ENCODE measurements at places on chromosomes 2 and 18. TPM values are rescaled to one million over a fixed set of nuclear protein-coding genes. Genes with fewer than 3 reads are reported as not detected.

DNA sequence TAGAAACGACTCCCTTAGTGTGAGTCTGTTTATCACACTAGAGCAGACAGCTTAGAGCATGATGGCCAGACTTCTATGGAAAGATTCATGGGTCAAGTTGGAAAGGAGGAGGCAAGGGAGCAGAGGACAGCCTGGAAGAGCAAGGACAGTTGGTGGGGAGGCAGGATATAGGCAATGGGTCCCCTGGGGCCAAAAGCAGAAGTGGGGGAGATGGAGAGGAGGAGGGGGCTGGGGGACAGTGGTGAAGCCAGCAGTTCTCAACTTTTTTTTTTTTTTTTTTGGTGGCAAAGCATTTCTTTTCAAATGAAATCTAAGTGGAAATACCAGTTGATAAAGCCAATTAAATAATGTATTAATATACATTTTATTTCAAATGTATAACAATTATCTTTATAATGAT lies 197.9 kb downstream of the HRH4 start:
- no peak for DNase-seq

GRCh38 chr2:186976329-186976728 lies 127.4 kb upstream of the ZSWIM2 start:
- DNase-seq, result no peak

DNA sequence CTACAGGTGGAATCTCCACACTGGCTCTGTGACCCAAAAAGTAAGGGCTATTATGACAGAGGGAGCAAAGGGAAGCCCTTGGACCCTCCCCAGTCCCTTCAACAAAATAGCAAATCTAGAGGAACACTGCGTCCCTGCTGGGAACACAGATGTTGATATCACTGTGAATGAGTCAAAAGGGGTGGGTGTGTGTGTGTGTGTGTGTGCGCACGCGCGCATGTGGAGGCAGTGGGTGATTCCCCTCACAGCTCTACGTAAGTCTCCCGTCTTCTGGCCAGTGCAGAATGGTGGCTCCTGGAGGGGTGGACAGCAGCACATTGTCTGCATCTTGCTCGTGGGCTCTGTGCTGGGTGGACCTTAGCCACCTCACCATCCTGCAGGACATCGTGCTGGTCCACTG lies 7.8 kb upstream of the C2orf72 start:
- DNase-seq, result no peak

DNA sequence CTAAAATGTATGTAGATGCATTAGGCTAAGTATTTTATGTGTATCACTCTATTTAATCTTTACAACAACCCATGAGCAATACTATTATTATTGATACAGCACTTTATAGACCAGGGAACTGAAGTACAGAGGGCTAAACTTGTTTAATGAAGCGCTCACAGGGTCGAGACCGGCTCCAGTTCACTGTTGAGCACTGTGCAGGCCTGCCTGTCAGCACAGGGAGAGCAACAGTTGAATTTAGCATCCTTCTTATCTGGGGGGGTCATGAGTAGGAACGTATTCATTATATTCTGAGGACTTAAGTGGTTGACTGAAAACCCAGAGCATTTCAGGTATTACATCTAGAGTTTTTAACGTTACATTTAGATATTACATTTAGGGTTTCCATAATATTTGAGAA lies 120.1 kb downstream of the PLCL1 start:
- DNase-seq, result no peak

- DNase-seq, result no peak
Observed at GRCh38 chr2:181376442-181376841, 80.7 kb upstream of the ITGA4 start.

GRCh38 chr2:109554758-109555157 lies 59.0 kb downstream of the SEPTIN10 start:
- DNase-seq, result no peak

DNA sequence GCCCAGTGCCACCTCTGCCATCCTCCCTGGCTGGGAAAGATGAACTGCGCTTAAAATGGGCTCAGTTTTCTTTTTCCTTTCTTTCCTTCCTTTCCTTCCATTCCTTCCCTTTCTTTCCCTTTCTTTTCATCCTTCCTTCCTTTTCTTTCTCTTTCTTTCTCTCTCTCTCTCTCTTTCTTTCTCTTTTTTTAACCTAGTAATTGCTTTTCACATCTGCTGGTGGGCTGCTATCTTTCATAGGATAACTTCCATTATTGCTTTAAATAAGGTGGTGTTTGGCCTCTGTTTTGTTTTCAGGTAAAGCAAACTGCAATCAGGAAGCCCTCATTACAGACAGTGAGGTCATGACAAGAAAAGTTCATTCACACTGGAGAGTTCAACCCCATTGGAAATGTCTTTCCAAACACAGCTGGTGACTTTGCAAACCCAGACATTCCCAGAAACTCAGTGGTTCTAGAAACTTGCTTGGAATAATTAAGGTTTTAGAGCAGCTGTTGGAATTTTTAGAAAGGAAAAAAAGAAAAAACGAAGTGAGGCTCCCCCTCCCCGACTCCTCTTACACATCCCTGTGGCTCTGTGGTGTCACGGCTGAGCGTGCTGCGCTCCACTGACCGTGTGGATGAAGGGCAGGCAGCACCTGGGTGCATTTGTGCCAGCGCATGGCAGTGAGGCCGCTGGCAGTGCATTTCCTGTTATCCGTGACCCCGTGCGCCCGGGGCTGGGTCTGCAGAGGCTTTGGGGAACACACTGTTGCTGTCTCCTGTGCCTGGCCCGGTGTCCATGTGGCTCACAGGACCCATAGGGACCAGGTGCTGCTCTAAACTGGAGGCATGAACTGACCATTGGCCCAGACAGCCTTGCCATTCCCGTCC lies 76.9 kb downstream of the MBP start:
- no peak for DNase-seq

- DNase-seq, result no peak
Observed at GRCh38 chr2:120958623-120959366, 223.1 kb downstream of the GLI2 start.

DNA sequence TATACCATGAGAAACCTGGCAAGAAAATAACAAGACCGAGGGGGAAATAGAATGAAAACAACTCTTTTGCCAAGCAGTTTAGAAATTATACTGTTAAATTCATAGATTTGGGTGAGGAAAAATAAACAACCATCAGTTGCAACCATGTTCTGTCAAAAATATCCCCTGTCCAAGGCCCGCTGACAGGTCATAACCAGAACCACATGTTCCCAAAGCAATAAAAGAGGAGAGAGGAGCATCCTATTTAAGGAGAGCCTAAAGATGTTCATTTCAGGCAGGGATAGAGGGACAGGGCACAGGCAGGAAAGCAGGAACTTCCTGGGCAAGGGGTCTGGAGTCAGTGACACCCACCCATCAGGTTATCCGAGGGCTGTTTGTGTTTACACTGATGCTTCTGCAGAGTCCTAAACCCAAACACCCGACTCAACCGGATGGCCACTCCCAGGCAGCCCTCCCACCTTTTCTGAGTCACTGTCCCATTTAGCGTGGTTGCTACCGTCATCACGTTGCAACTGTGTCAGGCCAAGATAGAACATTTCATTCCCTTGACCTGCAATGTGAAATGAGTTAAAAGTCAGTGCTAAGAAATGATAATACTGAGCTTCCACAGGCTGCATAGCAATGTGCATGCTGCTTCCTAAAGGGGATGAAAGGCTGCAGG lies 468.3 kb upstream of the RAB12 start:
- DNase-seq, result no peak

GRCh38 chr2:200794143-200794542 lies 17.6 kb upstream of the BZW1 start:
- DNase-seq, result no peak

DNA sequence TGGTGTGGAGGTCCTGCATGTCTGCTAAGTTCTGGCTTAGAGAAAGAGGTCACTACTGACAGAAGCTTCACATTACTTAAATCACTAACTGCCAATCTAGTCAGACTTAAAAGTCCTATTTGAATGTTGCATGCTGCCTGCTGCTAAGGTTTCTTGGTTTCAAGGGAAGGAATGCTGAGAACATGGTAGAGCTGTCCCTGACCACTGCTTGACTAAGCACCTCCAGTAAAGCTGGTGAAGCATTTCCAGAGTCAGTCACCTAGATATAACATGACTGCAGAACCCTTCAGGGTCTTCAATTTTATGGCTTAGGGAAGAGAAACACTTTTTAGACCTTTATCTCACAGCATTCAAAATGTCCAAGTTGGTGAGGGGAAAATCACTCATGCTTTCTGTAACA lies 2178.3 kb upstream of the PIK3C3 start:
- no peak for DNase-seq

- no peak for DNase-seq
Observed at GRCh38 chr2:103496850-103497249, 735.0 kb downstream of the TMEM182 start.

- no peak for DNase-seq
Observed at GRCh38 chr2:55590810-55591440, 26.5 kb downstream of the PPP4R3B start.

DNA sequence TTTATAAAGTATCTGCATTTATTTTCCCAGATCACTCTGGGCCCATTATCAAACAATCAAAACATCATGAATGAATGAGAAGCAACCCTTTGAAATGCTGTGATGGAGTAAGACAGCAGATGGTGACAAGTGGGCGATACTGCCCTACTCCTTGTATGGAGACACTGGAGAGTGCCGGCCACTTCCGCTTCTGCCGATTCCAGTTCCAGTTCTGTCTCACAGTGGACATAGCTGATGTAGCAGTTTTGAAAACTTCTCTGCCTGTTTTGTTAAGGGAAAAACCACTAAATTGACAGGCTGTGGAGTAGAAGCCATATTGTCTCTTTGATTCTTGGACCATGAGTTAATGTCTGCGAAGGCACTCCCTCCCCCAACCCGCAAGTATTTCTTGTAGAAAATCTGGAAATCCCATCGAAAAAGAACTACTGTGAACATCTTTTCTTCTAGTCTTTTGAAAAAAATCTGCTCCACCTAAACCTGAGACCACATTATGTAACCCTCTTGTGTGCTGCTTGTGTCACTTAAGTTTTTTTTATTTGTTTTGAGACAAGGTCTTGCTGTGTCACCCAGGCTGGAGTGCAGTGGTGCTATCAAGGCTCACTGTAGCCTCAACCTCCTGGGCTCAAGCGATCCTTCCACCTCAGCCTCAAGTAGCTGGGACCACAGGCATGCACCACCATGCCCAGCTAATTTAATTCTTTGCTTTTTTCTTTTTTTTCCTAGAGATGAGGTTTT lies 133.5 kb downstream of the TANC1 start:
- DNase-seq, result no peak

DNA sequence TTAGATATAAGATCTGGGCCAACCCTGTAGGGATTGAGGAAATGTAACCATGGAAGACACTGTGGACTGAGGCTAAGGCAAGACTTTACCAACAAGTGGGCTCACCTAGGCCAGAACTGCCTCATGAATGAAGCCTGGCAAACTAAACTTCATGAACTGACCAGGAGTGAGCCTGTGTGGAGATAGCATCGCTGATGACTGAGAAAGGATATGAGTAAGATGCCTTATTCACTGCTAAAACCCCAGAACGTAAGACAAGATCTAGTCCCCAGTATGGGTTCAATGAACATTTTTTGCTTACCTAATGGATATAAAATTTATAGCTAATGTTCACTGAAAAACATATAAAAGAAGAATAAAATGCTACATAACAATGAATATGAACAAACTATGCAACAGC lies 399.8 kb downstream of the SATB2 start:
- DNase-seq, result no peak

DNA sequence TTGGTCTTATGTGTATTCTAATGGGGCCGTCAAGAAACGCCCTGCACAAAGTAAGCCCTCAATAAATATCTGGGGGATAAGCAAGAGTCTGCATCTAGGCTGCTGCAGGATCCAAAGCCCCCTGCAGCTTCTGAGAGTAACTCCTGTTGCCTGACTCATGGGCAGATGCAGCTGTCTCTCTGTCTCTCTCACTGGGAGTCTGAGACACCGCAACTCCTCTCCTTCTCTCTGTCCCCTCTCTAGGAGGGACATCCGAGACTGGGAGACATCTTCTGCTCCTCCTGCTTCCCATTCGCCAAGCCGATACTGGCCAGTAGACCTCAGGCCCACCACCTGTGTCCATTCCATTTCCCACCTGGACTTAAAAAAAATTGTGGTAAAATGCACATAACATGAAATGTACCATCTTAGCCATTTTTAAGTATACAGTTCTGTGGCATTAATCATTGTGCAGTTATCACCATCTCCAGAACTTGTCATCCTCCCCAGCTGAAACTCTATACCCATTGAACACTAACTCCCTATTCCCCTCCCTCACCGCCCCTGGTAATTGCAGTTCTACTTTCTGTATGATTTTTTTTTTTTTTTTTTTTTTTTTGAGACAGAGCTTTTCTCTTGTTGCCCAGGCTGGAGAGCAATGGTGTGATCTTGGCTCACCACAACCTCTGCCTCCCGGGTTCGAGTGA lies 20.1 kb downstream of the DYSF start:
- DNase-seq, result no peak

- no peak for DNase-seq
Observed at GRCh38 chr2:142585785-142586184, 291.7 kb upstream of the KYNU start.

- DNase-seq, result no peak
Observed at GRCh38 chr2:217887841-217888701, 114.7 kb downstream of the TNS1 start.

- DNase-seq, result no peak
Observed at GRCh38 chr2:85714841-85715240, 20.7 kb downstream of the GNLY start.

The CIB4 gene
- total RNA-seq, result not detected

The IFIH1 gene
- 36.9 TPM for total RNA-seq

The ODC1 gene
- 46.8 TPM for total RNA-seq

The SDC1 gene
- total RNA-seq, result 5.4 TPM

The NT5C1B gene
- not detected for total RNA-seq

The ADRA2B gene
- total RNA-seq, result 4.0 TPM

The RAX gene
- total RNA-seq, result not detected

The TSPYL6 gene
- not detected for total RNA-seq

All from omental fat pad (tissue), 4 donors.